ENCODE measurements at places on chromosomes 11 and 22.
A peak's percentile ranks its signal among the peaks of the same experiment; 100 is the strongest.

- ATAC-seq: no peak
Observed at GRCh38 chr11:81829976-81830375, 903.7 kb downstream of the FAM181B start.

DNA sequence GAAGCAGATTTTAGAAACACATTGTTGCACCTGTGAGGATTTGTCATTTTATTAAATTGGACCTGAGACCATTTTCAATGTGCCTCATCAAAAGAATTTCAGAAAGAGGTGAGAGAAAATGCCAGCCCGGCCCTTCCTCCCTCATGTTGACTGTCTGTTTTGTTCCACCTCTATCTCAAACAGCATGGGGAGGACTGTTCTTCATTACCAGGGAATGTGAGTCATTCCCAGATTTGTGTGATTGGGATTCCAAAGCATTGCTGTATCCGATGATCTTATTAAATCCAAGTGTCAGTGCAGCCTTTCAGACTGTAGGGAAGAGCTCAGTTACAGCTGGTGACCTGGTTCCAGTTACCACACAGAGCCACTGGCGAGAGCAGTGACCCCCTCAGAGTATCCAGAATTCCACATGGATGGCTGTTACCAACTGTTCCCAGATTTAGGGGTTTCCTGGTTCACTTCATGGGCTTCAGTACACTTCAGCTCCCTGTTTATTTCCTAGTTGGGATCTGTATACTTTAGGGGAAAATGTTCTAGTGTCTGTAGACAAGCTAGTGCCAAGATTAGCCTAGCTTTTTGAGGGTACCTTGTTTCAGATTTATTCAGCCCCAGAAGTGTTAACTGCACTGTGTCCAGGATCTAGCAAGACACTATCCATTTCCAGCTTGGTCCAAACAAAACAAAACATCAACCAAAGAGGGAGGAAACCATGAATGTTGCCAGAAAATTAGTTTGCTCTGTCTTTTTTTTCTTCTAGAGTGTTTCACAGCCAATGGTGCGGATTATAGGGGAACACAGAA is 20.9 kb downstream of the KREMEN1 start:
- ATAC-seq: peak; percentile 46

GRCh38 chr22:26842103-26842502 is 184.7 kb downstream of the MIAT start:
- no peak for ATAC-seq

DNA sequence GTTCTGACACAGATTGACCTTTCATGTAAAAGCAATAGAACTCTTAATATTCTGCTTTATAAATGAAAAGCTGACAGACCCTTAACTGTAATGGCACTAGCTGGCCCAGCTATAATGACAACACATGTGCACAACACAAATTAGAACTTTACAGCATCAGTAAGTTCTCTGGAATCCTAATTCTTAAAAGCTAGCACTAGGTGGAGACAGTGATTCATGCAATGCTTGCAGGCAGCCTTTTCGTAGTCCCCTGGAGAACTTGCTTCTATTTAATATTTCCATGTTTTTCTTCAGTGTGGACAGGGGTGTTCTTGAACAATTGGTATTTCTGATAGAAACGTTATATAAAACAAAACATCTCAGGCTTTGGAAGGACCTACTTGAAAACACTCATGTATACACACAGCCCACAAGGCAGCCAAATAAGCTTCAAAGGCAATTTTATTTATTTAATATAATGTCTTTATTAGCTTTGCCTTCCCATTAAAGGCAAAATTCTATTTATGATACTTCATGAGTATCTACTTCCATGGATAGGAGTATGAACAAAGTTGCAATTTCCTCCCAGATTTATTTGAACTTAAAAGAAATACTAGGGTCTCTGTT is 374.3 kb upstream of the MPPED2 start:
- no peak for ATAC-seq

DNA sequence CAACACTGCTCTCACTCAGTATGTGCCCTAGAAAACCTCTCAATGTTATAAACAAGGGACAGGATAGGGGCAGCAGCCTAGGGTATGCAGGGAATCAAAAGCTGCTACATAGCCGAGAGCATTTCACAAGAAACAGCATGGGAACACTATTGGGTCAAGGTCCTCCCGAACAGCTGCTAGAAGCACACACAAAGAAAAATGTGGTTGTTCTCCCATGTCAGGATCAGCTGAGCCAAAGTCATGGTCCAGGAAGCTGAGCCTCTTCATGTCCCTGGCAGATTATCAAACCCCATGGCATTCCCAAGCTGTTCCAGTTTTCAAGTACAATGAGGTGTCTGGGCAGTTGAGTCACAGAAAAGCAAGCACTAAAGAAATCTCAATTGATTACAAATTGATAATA is 21.0 kb upstream of the GDPD4 start:
- no peak for ATAC-seq

DNA sequence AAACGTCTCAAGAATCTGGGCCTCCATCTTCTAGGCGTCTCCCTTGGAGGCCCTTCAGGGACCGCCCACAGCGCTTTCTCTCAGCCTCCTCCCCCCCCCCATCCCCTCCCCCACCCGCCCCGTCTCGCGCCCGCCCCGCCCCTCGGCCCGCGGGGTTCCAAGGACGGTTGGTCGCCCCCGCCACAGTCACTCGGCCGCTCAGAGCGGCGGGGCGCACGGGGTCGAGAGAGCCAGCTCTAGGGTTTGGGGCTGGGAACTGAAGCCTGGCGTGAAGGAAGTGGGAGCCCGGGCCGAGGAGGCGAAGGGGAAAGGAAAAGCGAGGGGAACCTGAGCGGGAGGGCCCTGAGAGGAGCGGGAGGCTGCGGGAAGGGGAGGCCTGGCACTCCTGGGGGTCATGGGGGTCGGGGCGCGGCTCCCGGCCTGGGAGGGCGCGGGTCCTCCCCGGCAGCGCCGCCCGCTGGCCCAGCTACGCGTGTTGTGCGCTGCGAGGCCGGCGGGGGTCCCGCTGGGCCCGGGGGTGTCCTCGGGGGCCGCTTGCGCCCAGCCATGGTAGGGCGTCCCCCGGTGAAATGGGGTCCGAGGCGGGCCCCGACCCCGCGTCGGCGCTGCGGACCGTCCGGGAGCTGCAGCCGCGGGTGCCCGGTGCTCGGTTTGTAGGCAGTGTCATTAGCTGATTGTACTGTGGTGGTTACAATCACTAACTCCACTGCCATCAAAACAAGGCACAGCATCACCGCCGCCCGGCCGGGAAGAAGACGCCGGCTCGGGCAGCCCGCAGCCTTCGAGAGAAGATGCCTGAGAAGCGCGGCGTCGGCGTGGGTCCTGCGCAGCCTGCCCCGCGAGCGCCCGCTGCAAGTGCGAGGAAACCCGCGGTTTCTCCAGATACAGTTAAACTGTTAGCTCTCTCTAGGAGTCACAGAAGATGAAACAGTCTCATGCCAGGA is at the start of gene BTG4:
TSS of gene BTG4 (minus strand) at position 91 of the 944 bp plus-strand sequence. CDS start 13,610 bp downstream, outside the sequence.
- peak; percentile 76 for ATAC-seq

DNA sequence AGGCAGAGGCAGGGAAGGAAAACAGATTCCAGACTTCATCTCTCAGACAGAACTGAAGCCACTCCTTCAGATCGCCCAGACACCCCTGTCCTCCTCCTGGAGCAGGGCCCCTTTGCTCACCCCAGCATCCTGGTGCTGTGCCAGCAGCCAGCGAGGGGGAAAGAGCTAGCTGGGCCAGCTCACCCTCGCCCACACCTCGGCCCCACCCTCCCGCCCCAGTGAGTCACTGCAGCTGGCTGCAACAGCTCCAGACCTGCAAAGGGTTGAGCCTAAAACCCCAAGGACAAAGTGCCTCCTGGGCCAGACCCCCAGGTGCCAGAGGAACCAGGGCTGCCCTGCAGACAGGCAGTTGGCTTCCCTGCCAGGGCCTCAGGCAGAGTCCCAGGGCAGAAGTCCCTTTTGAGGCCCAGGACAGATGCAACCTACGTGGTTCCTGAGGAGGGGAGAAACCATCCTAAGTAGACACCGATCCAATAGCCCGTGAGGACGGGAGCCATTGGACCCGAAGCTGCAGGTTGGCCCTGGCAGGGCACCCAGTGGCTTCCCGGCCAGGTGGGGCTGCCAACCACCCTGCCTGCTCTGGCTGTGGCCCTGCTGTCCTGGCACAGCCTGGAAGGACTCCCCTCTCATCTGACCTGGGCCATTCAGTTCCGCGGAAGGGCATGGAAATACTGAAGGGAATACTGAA is 7.2 kb downstream of the AHNAK start:
- peak; percentile 37 for ATAC-seq

- no peak for ATAC-seq
Observed at GRCh38 chr11:125947419-125948277, 1.8 kb downstream of the VSIG10L2 start.

DNA sequence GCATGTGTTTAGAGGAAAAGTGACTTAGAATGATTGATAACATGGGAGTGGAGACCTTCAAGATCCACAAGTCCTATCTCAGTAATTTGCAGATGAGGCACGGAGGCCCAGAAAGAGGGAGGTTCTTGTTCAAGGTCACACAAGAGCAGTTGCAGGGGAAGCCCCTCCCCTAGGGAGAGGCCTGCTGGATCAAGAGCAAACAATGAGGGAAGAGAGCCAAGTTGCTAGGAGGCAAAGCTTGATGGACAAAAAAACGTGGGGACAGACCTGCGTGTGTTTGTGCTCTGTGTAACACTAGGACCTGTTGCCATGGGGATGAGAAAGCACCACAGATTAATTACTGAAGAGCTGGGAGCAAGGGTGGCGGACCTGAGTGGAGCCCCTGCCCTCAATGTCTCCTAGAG is 6.4 kb upstream of the MFRP start:
- ATAC-seq: peak; percentile 86

- no peak for ATAC-seq
Observed at GRCh38 chr11:85089654-85090053, 537.5 kb downstream of the DLG2 start.

- ATAC-seq: no peak
Observed at GRCh38 chr11:39541945-39542351, 1917.5 kb downstream of the LRRC4C start.

GRCh38 chr11:86513746-86514373 is 139.2 kb downstream of the CCDC81 start:
- no peak for ATAC-seq

DNA sequence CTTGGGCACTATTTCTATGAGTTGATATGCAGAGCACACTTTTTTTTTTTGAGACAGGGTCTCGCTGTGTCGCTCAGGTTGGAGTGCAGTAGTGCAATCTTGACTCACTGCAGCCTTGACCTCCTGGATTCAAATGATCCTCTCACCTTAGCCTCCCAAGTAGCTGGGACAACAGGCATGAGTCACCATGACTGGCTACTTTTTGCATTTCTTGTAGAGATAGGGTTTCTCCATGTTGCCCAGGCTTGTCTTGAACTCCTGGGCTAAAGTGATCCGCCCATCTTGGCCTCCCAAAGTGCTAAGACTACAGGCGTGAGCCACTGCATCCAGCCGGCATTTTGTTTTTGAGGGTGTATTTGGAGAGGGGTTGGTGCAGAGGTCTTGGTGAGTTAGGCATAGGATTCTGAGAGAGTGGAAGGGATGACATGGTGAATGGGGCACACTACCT is 29.9 kb upstream of the MTCH2 start:
- ATAC-seq: no peak

Data from motor neuron (in vitro differentiated cells).